Kidney epithelial cell (primary cell): ENCODE measurements at places on chromosomes 6 and 20. TPM values are rescaled to one million over a fixed set of nuclear protein-coding genes. Genes with fewer than 3 reads are reported as not detected.

Gene KCNQ5
- total RNA-seq = 1.9 and 2.5 TPM in 2 replicates

Gene MEP1A
- not detected in 2 replicates for total RNA-seq

Gene BMP6
- 0.89 and 1.1 TPM in 2 replicates for total RNA-seq

Gene DST
- 91.3 and 108 TPM in 2 replicates for total RNA-seq

Gene CASS4
- total RNA-seq = 0.07 TPM in 1 of 2 replicates, not detected in the other

Gene HLA-DRA
- total RNA-seq = 0.38 and 0.62 TPM in 2 replicates

Gene IMPG1
- not detected in 2 replicates for total RNA-seq

Gene CLVS2
- total RNA-seq = 0.04 and 0.07 TPM in 2 replicates

Gene RGS17
- total RNA-seq = 11.2 and 14.1 TPM in 2 replicates

Gene GABRR1
- not detected in 2 replicates for total RNA-seq
